K562 (cell line): ENCODE measurements at places on chromosomes 3 and 15.

DNA sequence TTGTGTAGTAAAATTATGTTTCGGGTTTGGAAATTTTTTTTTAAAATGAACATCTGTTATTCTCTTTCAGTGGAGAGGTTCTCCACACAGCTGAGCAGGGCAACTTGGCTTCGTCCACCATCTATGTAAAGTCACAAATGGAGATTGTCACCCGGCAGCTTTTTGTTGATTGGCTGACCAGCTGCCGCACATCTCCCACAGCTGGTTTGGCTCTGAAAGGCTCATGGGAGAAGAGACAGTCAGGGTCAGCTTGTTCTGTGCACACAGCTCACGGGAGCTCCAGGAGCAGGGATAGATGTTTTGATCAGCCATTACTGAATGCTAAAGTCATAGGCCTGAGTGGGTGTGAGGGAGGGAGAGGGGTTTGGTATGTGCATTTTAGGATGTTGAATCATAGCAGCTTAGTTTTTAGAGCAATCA, 12.9 kb upstream of the CCDC80 start:
- no peak for DNase-seq

GRCh38 chr15:45549541-45550220, 27.1 kb upstream of the SLC30A4 start:
- DNase-seq, result no peak

- no peak for DNase-seq
Measured at GRCh38 chr3:147864754-147865354, 455.7 kb downstream of the ZIC1 start.

DNA sequence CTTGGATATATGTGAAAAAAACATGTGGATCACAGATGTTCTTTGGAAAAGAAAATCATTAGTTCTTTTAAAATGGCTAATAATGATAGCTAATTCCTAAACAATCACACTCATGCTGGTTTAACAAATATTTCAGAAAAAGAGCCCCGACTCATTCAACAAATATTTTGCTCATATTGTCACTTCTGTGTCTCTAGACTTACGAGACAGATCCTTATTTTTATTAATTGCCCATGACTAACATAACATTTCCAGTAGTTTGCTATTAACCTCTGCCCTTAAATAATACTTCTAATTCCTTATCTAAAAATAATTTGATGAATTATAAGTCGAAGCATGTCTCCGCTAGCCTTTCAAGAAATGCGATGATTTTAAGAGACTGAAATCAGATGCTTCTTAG, 70.4 kb downstream of the SATB1 start:
- no peak for DNase-seq

DNA sequence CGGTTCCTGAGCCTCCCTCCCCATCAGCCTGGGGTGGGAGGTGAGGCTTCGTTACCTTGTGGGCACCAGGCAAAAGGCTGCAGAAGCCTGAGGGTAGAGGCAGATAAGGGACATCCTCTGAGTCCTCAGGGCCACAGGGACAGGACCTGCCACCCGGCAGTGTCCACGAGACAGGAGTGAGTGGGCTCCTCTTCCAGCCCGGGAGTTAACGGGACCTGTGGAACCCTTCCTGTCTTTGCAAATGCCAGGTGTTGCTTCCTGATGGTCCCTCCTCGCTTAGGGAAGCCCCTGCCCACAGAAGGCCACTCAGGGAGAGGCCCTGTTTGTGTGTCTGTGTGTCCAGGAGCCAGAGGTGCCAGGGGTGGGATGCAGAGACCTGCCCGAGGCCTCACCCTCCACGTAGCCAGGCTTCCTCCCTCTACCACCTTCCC, 111.1 kb upstream of the ALDH1A3 start:
- DNase-seq, result no peak

DNA sequence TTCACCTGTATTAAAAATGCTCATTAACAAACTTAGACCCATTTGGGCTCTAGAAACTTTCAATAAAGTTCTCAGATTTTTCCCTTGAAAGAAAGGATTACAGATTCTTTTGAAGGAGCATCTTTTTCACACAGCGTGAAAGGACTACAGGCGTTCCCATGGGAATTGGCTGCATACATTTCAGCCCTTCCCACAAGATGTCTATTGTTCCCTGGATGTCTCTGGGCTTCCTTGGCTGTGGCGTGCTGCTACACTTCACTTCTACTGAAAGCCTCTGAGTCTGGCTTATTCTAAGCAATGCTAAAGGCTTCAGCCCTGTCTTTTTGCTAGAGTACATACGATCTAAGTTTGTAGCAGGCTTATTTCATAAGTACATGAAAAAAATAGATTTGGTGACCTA, 1.4 kb downstream of the VEPH1 start:
- DNase-seq, result no peak

DNA sequence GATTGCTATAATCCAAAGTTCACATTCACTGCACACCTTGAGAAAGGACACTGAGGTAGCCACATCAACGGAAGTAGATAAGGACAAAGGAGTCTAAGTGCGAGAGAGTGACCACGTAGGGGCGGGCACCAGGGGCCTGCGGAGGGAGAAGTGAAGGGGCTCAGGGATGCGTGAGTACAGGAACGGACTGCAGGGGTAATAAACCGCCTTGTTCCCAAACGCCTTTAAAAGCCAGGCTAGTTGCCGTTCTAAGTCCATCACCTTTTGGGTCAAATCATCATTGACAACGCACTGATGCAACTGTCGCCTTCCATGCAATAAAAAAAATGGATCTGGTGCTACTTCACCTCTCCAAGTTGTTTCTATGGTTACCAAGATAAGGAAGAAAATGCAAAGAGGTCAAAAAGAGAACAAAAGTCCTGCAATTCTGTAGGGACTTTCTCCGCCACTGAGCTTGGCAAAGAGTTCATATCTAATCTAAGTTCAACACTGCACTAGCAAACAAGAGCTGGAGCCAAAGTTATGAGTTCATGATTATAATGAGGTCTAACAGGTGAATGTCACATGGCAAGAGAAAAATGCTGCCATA, 32.6 kb upstream of the ATP11B start:
- peak; percentile 71 for DNase-seq

- DNase-seq, result peak; percentile 70
Measured at GRCh38 chr15:43219929-43220928, 589 bp downstream of the EPB42 start.

DNA sequence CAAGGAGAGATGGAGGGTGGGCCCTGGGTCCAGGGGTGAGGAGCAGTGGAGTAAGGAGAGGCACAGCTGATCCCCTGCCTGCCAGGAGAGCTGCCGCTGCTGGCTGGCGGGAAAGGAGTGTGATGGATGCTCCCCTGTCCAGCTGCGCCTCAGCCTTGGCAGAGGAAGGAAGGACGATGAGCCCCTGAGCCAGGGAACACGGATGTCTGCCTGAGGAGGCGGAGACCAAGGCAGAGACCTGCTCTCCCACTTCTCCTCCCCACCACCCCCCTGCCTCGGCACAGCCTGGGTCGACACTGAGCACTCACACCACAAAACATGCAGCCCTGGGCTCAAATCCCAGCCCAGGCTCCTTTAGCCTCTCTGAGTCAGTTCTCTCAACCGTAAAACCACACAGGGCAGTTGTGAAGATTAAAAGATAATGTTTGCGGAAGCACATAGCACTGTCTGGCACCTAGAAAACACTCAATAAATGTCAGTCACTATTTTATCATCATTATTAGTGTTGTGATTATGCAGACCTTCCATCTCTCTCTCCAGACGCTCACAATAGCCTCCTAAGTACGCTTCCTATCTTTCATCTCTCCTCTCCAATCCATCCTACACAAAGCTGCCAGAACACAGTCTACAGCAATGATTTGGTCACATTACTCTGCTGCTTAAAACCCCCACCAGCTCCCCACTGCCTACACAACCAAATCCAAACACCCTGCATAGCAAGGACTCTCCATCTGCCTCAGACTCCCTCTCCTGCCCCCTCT, 52.2 kb downstream of the SEMA5B start:
- DNase-seq, result no peak

- DNase-seq, result no peak
Measured at GRCh38 chr15:60679256-60679655, 200.3 kb upstream of the ICE2 start.

GRCh38 chr3:156434921-156435320, 120.0 kb downstream of the SSR3 start:
- no peak for DNase-seq

DNA sequence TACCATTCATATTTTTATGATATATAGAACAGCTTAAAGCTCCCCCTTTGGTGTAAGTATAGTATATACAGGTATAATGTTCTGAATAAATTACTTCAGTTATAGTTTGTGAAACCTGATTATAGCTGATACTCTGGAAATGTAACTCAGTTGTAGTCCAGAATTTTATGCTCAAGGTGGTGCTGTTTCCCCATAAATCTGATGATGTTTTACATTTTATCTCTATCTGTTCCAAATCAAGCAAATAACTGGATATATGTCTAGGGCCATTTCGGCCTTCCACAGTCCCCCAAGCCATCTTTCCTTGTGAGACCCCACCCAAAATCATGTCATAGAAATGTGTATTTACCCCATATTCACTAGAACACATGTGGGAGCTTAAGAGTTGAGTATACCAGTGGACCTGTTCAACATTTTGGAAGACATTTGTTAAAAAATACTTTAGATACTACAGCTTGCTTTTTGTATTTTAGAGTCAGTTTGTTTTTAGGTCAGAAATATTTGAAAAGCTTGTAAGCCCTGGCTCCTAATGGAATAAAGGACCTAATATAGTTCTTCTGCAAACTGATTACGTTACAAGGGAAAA, 107.1 kb downstream of the ATG7 start:
- peak; percentile 29 for DNase-seq

DNA sequence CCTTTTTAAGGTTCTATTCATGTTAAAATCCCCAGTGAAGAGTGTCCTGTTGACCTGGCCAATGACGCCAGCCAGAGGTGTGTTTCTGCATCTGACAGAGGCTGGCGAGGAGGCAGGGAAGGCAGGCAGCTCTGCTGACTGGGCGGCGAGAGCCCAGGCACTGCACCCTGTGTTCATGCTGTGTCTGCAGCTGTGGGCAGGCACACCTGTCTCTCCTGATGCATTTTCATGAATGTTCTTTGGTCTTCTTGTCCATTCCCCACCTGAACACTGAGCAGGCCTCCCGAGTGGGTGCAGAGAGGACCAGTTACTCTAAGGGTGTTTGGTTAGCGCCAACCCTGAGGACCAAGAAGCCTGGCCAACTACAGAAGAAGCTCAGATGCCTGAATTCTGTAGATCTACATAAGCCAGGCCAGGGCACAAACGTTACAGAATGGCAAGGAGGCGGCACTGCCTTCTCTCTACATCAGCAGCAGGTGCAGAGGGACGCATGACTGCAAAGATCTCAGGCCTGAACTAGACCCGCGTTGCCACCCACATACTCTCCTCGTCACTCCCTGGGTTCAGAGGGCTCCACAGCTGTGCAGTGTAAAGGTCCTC, 233.7 kb downstream of the OCA2 start:
- DNase-seq, result no peak

GRCh38 chr15:67124911-67125588, 59.6 kb downstream of the SMAD3 start:
- DNase-seq, result no peak

- no peak for DNase-seq
Measured at GRCh38 chr3:85709346-85709892, 750.6 kb downstream of the CADM2 start.

DNA sequence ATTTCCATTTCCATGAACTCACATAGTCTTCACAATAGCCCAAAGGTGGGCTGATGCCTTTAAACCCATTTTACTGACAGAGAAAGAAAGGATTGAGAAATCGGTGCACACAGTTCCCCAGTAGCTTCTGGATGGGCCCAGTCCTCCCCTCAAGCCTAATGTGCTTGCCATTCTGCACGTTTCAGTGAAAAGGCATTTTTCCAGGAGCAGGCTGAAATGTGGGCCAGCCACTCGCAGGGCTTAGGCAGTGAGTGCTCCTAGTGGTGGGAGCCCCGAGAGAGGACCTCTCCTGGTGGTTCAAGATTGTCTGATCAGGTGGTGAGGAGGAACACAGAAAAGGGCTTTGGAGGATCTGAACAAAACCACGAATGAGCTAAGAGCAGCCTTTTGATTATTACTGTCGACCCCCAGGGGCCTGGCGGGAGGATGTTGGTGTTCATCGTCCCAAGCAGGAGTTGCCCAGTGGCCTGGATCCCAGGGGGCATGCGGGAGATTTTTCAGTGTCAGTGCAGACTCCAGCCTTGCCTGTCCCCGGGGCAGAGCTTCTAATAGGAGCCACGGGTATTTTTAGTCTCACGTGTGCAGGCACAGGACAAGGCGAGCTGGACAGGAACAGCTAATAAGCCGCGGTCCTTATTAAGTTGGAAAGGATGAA, 8.7 kb upstream of the KY start:
- no peak for DNase-seq

DNA sequence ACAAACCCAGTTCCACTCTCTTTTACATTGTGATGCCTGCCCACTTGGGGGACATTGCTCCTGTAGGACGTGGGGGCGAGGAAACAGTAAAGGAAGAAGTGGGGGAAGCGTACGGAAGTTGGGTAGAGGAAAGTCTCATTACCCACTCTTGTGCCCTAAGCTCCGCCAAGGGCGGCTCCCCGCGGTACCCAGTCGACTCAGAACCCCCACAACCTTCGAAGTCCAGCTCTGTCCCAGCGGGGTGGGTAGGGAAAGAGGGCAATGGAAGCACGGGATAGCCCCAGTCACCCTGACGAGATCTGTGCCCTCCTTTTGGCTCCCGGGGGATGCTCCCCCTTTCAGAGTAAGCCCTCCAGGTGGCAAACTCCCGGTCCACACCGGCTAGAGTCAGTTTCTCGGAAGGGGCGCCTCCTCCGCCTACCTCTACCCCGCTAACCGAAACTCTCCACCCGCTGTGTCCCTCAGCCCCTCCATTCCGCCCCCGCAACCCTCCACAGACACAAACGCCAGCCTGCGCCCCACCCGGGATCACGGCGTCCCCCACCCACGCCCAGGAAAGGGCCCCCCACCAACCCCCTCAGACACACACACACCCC, 527 bp downstream of the CSNK1G1 start:
- peak; percentile 25 for DNase-seq

DNA sequence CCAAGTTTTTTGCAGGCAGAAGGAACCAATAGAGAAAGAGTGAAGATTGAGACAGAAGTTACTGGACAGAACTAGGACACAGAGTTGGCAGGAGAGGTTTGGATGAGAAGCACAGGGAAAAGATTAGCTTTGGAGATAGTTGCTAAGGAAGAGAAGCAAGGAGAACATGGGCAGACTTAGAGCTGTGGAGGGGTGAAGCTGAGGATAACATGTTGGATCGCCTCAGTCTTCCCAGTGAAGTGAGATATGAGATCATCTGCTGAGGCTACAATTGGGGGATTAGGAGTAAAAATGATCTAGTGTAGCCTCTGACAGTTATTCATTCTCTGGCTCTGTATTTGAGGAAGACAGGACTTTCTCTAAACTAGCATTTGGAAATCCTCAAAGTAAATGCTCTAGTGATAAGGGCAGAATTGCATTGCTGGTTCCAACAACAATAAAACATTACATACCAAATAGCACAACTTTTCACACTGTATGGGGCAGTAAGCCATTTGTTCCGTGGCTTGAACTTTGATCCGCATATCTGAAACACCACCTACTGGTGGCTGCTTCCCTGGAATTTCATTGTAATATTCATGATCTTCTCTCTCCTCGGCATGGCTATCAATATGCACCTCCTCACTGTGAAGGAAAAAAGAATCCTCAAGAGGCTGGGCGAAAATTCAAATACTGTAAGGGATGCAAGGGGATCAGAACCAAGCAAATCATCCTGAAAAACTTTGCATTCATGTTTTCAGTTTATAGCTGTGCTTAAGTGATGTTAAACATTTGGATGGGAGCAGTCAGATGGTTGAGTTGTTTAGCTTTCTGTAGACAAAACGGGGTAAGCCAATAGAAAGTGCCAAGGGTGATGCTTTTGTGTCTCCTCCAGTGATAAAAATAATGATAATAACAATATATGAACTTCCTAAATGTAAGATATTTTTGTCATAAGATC, 22.2 kb upstream of the EID1 start:
- DNase-seq, result peak; percentile 65
